RKO (cell line): ENCODE measurements at places on chromosomes 4 and X.

GRCh38 chr4:141686146-141686775, 49.9 kb downstream of the IL15 start:
- DNase-seq: peak; percentile 73

DNA sequence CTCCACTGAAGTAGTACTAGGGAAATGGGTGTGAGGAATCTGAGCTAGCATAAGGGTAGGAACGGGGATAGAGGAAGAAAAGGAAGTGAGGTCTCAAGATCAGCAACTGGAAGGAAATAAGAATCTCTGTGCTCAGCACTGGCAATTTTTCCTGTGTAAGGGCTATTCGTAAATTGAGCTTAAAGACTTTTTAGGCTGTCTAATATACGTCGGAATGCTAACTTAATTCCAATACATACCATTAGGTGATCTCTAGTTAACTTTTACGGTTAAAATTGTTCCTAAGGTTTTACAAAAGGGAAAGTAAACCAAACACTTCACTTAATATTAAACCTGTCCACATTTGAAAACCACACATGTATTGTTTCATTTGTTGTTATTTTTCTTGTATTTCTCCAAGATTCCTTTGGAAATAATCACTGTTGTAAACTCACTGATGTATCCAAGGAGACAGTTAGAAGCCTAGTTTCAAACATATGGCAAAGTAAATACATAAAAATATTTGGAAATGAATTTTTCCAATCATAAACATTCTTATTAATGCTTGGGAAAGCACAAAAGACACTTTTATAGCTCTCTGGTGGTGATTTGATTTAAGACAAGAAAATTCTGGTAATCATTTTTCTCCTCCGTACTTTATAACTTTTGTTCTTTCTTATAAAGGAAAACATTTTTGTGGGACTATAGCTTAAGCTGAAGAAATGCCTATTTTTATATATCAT, 28.1 kb upstream of the HPGDS start:
- DNase-seq: no peak

DNA sequence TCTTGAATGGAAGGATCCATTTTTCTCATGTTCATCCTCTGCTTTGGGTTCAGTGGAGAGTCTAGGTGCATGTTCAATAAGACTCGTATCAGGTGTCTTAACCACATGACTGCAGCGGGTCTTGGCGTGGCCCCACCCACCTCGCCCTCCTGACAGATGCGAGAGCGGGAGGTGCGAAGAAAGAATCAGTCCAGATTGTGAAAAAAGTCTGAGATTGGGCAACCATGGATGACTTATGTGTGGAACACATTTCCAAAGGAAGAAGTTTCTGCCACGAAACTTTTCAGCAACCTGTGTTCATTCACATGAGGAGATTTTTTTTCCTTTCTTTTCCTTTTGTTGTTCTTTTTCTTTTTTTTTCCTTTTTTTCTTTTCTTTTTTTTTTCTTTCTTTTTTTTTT, 66.8 kb downstream of the NSD2 start:
- DNase-seq: no peak

GRCh38 chr4:53914313-53915016, 149.9 kb downstream of the CHIC2 start:
- DNase-seq: peak; percentile 87

GRCh38 chrX:38841750-38842149, 40.5 kb downstream of the MID1IP1 start:
- no peak for DNase-seq
